ENCODE measurements at places on chromosomes 7 and 10. TPM values are rescaled to one million over a fixed set of nuclear protein-coding genes. Genes with fewer than 3 reads are reported as not detected.

GRCh38 chr7:71414490-71414889 is 282.5 kb downstream of the GALNT17 start:
- no peaks in the 10 kb centered on the region for H3K36me3 ChIP-seq
- H3K27ac ChIP-seq, result no peak overlapping the region
- no peak overlapping the region for H3K4me3 ChIP-seq
- no peaks in the 10 kb centered on the region for H3K27me3 ChIP-seq

- no peak overlapping the region for H3K4me3 ChIP-seq
- no peaks in the 10 kb centered on the region for H3K36me3 ChIP-seq
- H3K27ac ChIP-seq, result no peak overlapping the region
- no peaks in the 10 kb centered on the region for H3K27me3 ChIP-seq
Measured at GRCh38 chr10:24119896-24120295, 89.0 kb upstream of the KIAA1217 start.

- H3K4me1 ChIP-seq, result no peaks in the 10 kb centered on the region
- DNase-seq, result no peak
- H3K27ac ChIP-seq, result no peak overlapping the region
- H3K27me3 ChIP-seq, result no peaks in the 10 kb centered on the region
Measured at GRCh38 chr7:15459018-15459615, 102.7 kb downstream of the AGMO start.

GRCh38 chr7:134696261-134696660 is 49.6 kb downstream of the BPGM start:
- H3K27me3 ChIP-seq, result no peaks in the 10 kb centered on the region
- DNase-seq, result no peak
- H3K27ac ChIP-seq, result no peak overlapping the region
- no peaks in the 10 kb centered on the region for H3K36me3 ChIP-seq
- no peak overlapping the region for H3K4me3 ChIP-seq

DNA sequence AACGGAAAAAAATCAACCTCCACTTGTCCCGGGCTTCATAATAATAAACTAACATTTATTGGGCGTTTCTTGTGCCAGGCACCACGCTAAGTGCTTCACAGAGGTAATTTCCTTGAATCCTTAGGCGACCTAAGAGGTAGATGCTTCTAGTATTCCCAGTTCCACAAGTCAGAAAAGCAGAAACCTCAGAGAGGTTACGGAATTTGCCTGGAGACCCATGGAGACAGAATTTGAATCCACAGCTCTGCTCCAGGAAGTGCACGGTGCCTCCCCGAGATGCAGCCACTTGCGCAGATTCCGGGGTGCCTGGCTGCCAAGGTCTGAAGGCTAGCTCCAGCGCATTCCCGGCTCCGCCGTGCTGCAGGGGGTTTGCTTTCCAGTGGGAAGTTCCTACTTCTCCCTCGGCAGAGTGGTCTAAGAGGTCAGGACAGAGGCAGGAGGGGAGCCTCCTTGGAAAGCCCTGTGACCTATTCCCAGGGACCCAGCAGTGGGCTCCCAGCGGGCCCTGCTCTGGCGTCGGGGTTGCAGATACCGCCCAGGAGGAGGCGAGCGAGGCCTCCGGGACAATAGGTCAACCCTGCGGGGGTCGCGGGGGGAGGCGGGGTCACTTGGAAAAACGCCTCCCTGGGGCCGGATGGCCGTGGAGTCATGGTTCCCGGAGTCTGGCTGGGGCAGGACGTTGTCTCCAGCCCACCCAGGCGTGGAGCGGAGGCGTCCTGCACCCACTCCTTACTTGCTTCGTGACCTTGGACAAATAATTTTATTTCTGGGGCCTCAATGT is 10.1 kb upstream of the NKX2-3 start:
- H3K27ac ChIP-seq, result no peak overlapping the region
- peaks cover 3% of the 10 kb centered on the region for H3K27me3 ChIP-seq
- H3K36me3 ChIP-seq, result no peaks in the 10 kb centered on the region

DNA sequence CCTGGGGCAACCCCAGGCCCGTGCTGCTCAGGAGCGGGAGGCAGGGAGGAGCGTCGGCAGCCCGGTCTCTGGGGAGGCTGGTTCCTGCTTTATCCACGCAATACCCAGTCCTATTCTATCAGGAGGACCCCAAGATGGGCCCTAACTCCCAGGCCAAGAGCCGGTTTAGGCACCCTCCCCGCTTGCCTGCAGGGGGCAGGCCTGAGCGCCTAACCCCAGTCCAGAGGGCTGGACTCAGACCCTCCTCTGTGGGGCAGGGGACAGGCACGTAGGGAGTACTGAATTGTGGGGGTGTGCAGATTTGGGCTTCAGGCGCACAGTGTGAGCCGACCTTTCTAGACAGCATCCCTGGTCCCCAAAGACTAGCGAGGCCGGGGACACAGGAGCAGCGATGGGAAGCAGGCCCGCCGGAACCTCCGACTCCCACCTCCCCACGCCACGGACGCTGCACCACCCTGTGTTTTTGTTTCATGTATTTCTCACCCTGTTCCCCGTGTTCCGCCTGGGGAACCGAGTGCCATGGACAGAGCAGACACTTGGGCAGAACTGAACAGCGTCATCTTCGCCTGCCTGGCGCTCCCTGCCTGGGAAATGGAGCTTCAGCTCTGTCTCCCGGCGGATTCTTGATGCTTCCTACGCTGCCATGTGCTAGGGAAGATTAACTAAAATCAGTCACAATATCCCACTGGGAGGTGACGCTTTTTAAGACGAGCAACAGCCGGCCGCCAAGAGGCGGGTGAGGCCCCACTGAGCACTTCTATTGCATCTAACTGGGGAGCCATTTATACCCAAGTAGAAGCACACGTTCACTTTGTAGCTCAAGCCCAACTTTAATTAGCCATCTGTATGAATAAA is 5.3 kb downstream of the NUDT1 start:
- no peaks in the 10 kb centered on the region for H3K27me3 ChIP-seq
- DNase-seq, result no peak
- no peak overlapping the region for H3K4me3 ChIP-seq
- no peak overlapping the region for H3K27ac ChIP-seq
- H3K36me3 ChIP-seq, result no peaks in the 10 kb centered on the region

GRCh38 chr10:113503930-113504329 is 48.9 kb upstream of the HABP2 start:
- H3K4me3 ChIP-seq, result no peak overlapping the region
- H3K27ac ChIP-seq, result no peak overlapping the region
- no peak for DNase-seq
- H3K27me3 ChIP-seq, result no peaks in the 10 kb centered on the region
- no peaks in the 10 kb centered on the region for H3K36me3 ChIP-seq

GRCh38 chr10:36380538-36380937 is 738.4 kb upstream of the FZD8 start:
- no peak for DNase-seq
- H3K4me1 ChIP-seq, result no peaks in the 10 kb centered on the region

- H3K36me3 ChIP-seq, result no peaks in the 10 kb centered on the region
- H3K4me3 ChIP-seq, result no peak overlapping the region
- no peak for DNase-seq
- H3K27ac ChIP-seq, result no peak overlapping the region
- H3K27me3 ChIP-seq, result no peaks in the 10 kb centered on the region
Measured at GRCh38 chr7:124713086-124713485, 52.5 kb downstream of the GPR37 start.

DNA sequence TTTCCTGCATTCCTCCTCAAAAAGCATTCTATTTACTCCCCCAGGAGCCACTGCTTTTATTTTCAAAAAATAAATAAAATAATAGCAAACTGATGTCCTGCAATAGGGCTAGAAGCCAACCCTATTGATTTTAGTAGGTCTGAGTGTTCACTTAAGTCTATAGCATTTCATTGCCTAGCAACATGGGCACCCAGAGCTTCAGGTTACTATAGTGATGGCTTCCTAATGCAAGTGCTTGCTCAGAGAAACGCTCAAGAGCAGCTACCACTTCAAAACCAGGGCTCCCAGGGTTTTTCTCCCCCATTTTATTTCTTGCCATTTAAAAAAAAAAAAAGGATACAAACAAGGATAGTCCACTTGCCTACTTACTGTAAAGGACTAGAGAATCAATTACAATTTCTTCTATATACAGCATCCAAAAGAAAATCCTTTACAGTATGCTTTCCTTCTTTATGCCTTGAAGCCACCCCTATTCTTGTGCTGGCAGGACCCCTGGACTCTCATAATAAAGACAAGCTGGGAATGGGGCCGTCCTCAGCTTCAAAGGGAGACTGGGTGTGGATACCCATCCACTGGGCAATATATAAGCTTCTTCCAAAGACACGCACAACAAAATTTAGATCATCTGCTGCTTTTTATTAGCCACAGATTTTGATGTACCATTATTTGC is 133.3 kb downstream of the VPS41 start:
- no peaks in the 10 kb centered on the region for H3K36me3 ChIP-seq
- no peak overlapping the region for H3K27ac ChIP-seq
- no peaks in the 10 kb centered on the region for H3K4me1 ChIP-seq
- no peak for DNase-seq
- H3K27me3 ChIP-seq, result no peaks in the 10 kb centered on the region

DNA sequence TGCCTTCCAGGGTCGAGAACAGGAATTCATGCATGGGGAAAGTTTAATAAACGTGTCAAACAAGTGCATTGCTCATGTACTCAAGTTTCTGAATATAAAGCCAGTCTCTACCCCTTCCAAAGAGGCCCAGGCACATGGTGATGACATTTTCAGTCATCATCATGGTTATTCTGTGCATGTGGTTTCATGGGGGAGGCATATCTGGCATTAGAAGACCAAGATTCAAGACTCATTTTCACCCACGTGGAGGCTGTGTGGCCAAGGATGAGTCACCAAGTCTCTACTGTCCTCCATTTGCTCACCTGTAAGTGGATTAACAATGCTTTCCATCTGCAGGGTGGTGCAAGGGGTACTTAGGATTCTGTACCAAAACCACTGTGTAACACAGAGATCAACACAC is 34.0 kb upstream of the CNPY1 start:
- peaks cover 4% of the 10 kb centered on the region for H3K4me1 ChIP-seq
- H3K4me3 ChIP-seq, result no peak overlapping the region
- H3K27ac ChIP-seq, result no peak overlapping the region
- no peaks in the 10 kb centered on the region for H3K36me3 ChIP-seq
- DNase-seq, result no peak

DNA sequence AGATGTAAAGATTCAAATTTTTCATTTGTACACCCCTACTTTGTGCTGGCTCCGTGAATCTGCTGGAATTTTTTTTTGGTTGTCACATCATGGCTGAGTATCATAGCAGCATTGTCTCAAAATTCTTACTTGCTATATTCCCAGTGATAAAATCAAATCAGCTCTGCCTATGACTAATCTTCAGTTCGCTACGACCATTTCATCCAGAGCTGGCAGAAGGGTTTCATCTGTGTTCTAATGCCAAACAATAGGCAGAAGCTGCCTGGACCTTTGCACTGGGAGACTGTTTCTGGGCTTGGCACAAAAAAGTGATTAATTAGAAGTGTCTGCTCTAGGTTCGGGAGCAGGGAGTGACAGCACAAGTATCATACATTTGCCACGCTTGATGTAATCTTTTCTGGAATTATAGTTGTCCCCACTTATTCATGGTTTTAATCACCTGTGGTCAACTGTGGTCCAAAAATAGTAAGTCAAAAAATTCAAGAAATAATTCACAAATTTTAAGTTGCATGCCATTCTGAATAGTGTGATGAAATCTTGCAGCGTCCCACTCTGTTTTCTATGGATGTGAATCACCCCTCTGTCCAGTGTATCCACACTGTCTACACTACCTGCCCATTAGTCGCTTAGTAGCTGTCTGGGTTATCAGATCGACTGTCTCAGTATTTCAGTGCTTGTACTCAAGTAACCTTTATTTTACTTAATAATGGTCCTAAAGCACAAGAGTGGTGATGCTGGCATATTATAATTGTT is 120.5 kb upstream of the IMMP2L start:
- H3K4me3 ChIP-seq, result no peak overlapping the region
- no peak for DNase-seq
- no peaks in the 10 kb centered on the region for H3K36me3 ChIP-seq
- H3K27me3 ChIP-seq, result no peaks in the 10 kb centered on the region
- H3K4me1 ChIP-seq, result no peaks in the 10 kb centered on the region
- H3K27ac ChIP-seq, result no peak overlapping the region

CYP2C8 gene
- 0.36 TPM for total RNA-seq

ZC3HAV1L gene
- 21.3 TPM for total RNA-seq

IL6 gene
- total RNA-seq, result 0.78 TPM

CCDC7 gene
- 33.9 TPM for total RNA-seq

FGF8 gene
- total RNA-seq, result not detected

OR13A1 gene
- not detected for total RNA-seq

Data from ovary (tissue), 10 donors.